ENCODE measurements at places on chromosomes 1 and 21.

DNA sequence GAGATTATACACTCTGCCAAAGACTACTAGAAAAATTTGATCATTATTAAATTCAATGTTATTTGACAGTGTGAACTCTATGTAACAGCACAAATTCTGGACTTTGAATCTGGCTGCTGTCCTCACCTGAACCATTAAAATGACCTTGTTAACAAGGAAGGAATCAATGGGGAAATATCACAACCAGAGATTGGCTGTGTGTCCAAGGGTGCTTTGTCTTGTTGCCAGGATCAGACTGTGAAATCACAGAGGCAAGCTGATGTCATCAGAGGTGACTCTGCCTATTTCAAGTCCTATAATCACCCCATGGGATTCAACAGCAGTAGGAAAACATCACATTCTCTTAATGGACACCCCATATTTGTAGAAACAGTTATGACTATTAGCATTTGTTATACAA, 46.8 kb downstream of the ADAMTS5 start:
- DNase-seq: no peak

GRCh38 chr1:66733348-66734017, 18.8 kb upstream of the DYNLT5 start:
- DNase-seq: no peak

- DNase-seq: no peak
Measured at GRCh38 chr1:26307363-26307781, 936 bp upstream of the UBXN11 start.

DNA sequence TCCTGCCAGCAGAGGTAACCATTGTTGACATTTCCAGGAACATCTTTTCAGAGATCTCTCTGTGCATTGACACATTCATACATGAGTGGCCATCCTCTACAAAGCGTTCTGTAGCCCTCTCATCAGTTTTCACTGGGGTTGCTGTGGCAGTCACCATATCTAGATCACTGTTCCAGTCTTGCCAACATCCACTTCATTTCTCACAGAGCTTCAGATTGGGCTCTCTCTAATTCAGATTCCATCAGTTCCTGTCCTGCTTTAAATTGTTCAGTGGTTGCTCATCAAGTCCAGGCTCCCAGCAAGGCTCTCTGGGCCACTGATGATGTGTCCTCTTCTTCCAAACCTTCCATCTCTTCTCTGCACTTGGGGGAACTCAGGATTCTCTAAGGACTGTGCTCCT, 173.7 kb downstream of the KCNJ6 start:
- DNase-seq: no peak

GRCh38 chr1:169604781-169605560, 18.7 kb upstream of the F5 start:
- no peak for DNase-seq

DNA sequence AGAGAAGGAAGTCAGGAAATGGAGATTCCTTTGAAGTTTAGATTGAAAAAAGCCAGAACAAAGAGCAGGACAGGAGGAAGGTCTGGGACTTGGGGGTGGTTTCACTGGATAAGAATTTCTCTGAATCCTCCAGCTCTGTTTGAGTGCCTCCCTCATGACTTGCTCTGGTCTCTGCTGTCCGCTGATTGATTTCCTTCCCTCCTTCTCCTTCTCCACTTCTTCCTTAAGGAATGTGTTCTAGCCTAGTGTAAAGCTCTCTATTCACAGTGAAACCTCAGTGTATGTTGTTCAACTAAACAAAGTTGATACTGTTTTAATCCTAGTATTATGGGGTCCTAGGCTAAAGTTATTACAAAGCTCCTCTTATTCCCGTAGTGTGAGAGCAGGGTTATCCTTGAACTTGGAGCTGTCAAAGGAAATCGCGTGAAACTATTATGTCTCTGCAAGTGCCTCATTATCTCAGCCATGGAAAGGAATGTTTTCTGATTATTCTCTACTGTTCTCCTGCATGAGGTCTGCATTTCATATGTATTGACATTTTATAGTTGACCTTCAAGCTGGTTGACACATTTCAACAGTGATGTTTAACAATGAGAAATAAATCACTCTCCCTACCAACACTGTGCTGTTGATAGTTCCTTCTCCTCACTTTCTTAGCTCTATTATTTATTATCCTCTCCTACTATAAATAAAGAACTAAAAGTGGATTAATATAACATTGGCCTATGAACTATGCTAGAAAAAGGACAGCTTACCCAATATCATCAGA, 82.7 kb upstream of the KCTD3 start:
- DNase-seq: no peak

DNA sequence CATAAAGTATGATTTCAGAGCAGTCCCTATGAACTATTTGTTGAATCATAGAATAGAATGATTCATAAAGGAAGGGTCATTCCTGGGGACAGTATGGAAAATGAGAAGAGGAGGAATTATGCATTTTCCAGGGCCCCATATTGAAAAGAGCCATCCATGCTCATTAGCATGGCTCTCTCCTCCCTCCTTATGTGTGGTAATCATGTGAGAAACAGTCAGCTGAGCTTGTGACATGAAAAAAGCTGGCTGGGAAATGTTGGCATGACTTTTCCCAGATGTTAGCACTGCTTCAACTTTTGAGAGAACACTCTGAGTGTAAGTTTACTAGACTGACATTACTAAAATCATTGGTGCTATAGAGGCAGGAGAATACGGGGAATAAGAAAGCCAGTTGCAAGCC, 16.1 kb downstream of the TRIM67 start:
- no peak for DNase-seq

DNA sequence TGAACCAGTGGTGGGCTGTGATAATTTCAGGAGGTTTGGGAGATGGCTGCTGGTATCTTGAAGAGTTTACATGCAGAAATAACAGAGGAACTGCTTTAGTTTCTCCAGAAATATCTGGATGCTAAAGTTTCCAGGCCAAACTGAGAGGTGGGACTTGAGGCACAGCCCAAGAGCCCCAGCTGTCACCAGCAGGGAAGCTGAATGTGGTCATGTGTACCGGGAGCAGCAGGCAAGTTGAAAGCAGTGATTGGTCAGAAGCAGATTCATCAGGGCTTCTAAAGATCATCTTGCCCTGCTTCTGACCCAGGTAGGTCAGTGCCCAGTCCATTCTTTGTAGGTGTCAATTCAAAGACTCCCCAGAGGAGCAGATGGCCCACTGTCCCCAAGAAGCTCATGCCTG, 7.9 kb upstream of the RPTN start:
- DNase-seq: no peak

GRCh38 chr1:156221986-156222692, 9.3 kb downstream of the PMF1 start:
- no peak for DNase-seq

GRCh38 chr1:38615680-38616079, 243.9 kb downstream of the RRAGC start:
- no peak for DNase-seq

DNA sequence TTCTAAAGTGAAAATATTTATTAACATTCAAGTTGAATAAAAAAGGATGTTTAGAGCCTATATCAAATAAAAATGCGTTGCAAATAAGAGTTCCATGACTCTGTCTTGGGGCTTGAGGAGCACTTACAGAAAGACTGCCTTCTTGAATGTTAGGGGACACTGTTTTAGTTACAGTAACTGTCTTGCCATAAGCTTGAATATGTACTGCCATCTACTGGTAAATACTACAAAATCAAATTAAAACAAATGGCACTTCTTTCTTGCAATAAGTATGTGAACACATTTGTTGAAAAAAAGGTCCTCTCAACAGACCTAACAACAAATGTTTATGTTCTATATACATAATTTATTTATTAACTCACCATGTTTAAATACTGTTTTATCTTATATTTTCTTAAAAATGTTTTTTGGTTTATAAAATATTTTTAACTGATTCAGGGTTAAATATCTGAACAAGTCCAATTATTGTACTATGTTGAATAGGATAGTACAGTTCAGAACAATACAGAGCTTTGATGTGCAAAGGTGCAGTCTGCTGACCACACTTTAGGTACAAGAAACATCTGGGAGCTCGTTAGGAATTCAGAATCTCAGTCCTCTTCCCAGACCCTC, 199.5 kb downstream of the LRRIQ3 start:
- DNase-seq: no peak

GRCh38 chr1:42979896-42980800, 21.5 kb upstream of the SLC2A1 start:
- no peak for DNase-seq

GRCh38 chr1:160219062-160219929, 14.1 kb downstream of the PEA15 start:
- DNase-seq: no peak

GRCh38 chr1:43822040-43822690, 111.4 kb upstream of the ARTN start:
- DNase-seq: no peak

GRCh38 chr1:209873067-209873799, 45.5 kb downstream of the UTP25 start:
- DNase-seq: no peak

DNA sequence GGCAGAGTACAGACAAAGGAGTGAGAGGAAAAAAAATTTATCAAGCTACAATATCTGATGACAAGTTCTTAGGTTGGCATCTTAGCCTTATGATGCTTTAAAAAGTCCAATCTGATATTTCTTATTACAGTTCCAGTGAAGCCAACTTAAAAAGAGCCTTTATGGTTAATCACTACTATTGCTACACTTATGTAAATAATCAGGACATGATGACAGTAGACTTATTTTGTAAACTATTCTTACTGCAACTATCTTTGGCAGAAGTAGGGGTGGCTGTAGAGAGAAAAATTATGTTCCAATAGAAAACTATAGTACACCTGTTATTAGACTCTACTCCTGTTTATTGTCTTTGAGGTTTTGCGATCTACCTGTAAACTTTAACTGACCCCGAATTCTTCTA, 25.8 kb upstream of the NUF2 start:
- DNase-seq: no peak

- DNase-seq: no peak
Measured at GRCh38 chr21:43808832-43809251, 19.5 kb downstream of the RRP1 start.

DNA sequence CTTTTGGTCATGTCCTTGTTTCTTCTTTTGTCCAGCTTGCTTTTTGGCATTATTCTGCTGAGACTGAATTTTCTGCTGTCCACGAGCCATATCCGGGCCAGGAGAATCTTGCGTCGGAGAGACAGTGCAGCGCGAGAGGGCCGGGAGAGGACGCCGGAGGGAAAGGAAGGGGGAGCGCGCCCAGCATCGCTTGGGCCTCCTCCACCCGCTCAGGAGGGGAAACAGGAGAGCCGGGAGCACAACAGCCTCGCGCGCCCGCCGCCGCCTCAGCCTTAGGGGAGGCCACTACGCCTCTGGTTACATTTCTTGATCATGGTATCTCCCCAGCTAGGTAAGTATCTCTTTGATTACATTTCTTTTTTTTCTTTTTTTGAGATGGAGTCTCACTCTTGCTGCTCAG, 7.4 kb upstream of the DEGS1 start:
- peak; percentile 29 for DNase-seq

DNA sequence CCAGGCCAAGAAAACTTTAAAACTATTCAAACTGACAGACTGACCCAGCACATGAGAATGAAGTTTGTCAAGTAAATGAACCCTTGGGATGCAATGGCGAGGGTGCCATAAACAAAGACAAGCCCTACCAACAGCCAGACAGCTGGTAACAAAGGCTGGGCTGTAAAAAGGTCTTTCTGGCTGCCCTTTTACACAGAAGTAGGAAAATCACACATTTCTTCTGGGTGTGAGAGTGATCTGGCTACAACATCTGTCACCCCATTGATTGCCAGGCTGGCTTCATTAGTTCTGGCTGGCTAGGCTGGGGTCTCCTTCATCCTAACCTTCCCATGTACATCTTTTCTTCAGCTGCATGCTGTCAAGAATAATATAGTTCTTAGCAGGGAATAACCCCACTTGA, 83.6 kb upstream of the FOXD3 start:
- DNase-seq: no peak

GRCh38 chr1:193730017-193730416, 543.6 kb upstream of the B3GALT2 start:
- no peak for DNase-seq

DNA sequence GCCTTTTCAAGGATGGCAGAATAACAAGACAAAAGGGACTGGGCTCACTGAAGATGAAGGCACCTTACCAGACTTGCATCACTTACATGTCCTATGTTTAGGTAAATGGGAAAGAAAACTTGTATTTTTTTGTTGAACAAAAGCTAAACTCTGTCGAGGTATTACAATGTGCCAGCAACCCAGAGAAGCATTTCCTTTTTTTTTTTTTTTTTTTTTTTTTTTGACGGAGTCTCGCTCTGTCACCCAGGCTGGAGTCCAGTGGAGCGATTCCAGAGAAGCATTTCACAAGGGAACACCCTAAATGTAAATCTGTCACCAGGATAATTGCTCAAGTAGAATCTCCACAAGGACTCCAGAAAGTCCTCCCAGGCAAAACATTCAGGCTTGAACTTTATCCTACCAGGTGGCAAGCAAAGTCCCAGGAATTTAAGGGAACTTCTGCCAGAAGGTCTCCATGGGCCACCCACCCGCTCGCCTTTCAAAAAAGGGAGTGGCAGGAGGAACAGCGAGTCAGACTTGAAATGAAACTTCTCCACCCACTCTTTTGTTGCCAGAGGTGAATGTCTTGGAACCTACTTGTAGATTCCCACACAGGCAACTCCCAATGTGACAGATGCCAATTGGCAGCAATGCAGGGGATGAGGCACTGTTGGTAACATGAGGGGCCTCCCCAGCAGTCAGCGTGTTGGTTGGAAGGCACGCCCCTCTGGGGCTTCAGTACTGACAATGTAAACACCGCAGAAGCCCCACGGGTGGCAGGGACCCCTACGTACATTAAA, 125.0 kb downstream of the TIAM1 start:
- DNase-seq: no peak

DNA sequence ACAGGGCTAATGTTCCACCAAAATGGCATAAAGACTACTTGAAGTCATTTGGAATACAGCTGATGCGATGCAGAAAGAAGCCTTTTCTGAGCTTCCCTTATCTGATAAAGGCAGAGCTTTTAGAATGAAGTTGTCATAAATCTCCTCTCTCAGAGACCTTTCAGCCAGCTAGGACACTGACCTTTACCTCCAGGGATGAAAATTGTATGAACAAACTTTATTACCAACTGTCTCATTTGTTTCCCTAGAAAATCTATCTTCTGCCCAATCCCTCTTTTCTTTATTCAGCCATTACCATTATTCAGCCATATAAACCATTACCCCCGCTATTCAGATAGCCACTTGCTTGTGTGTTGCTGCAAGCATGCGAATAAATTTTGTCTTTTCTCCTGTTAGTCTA, 29.7 kb upstream of the RNF2 start:
- no peak for DNase-seq

- no peak for DNase-seq
Measured at GRCh38 chr1:29679828-29680558, 443.7 kb downstream of the PTPRU start.

Measured in substantia nigra (tissue), 51 donors.